ENCODE measurements at places on chromosomes 7 and 10. TPM values are rescaled to one million over a fixed set of nuclear protein-coding genes. Genes with fewer than 3 reads are reported as not detected.

DNA sequence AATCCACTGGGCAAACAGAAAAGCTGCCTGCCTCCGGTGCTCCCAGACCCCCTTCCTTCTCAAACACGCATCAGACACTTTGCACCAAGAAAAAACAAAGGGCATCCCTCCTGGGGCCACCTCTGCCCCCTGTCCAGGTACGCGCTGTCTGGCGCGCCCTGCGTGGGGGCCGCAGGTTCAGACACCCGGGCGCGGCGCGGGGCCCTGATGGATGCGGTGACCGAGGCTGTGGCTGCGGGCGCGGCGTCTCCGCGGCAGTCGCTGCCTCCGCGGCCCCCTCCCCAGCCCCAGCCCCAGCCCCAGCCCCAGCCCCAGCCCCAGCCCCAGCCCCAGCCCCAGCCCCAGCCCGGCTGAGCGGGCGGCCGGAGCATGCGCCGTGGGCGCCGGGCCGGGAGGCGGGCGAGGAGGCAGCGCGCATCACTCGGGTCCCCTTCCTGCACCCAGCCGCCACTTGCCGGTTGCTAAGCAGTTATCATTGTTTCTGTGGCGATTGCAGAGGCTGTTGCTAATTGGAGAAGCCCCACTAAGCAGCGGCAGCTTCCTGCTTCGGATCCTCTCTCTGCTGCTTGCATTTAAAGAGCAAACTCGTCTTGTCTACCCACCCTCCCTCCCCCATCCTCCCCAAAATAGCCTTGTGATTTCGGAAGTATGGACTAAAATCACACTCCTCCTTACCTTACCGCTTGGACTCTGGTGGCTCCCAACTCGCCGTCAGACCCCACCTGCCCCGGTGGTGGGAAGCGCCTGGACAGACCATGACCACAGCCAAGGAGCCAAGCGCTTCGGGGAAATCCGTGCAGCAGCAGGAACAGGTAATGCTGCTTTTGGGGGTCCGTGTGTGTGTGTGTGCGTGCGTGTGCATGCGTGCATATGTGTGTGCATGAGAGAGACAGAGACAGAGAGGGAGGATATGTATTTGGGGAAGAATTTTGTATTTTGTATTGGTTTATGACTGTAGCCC is 252.8 kb downstream of the DPP6 start:
- H3K36me3 ChIP-seq: no peaks in the 10 kb centered on the region
- no peak overlapping the region for H3K4me3 ChIP-seq
- H3K27ac ChIP-seq: no peak overlapping the region
- no peaks in the 10 kb centered on the region for H3K4me1 ChIP-seq
- no peak for DNase-seq

DNA sequence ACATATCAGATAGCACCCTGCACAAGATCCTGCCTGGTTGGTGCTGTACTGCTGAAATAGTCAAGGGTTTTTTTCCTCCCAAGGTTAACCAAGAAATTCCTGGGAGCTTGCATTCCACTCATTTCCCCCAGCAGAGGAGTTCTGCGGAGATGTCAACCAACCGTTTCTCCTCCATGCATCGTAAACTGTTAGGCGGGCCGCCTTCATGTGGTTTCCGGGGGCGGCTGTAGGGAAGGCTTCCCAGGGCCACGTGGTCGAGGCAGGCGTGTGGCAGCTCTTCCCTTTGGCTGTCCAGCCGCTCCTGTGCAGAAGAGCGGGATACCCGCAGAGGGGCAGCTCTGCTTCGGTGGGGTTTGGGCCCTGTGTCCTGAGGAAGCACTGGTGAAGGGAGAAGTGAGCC is 113.7 kb downstream of the RGS10 start:
- peaks cover 13% of the 10 kb centered on the region for H3K36me3 ChIP-seq
- no peaks in the 10 kb centered on the region for H3K4me1 ChIP-seq
- no peaks in the 10 kb centered on the region for H3K27me3 ChIP-seq
- H3K4me3 ChIP-seq: no peak overlapping the region
- DNase-seq: no peak

- no peak overlapping the region for H3K4me3 ChIP-seq
- DNase-seq: no peak
- H3K4me1 ChIP-seq: no peaks in the 10 kb centered on the region
Observed at GRCh38 chr10:12279281-12279680, 70.1 kb upstream of the CAMK1D start.

Gene AOAH
- total RNA-seq: 1.4 TPM

DNA sequence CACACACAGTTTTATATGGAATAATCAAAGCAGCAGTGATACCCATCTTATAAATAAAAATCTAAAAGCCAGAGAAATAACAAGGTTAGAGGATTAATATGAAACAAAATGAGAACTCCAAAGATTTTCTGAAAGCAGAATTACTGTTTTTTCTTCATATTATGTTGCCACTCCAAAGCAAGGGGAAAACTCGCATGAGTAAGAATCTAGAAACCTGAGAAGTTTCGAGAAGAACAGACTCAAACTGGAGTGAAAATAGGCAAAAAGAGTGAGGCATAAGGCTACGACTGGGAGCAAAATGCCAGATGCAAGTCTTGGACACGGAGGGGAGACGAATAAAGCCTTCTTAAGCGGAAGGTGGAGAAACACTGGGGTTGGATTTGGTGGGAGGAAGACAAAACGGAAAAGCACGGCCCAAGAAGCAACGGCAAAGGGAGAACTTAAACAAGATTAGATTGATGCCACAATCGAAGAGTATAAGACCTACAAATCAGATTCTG is 923 bp downstream of the TNPO3 start:
- H3K4me3 ChIP-seq: peak overlapping the region; percentile 88
- no peaks in the 10 kb centered on the region for H3K27me3 ChIP-seq
- no peak for DNase-seq
- peak overlapping the region; percentile 97 for H3K27ac ChIP-seq

GRCh38 chr7:95971716-95972115 is 199.4 kb downstream of the DYNC1I1 start:
- no peak for DNase-seq
- H3K27me3 ChIP-seq: no peaks in the 10 kb centered on the region
- H3K4me1 ChIP-seq: no peaks in the 10 kb centered on the region
- no peaks in the 10 kb centered on the region for H3K36me3 ChIP-seq
- no peak overlapping the region for H3K4me3 ChIP-seq

DNA sequence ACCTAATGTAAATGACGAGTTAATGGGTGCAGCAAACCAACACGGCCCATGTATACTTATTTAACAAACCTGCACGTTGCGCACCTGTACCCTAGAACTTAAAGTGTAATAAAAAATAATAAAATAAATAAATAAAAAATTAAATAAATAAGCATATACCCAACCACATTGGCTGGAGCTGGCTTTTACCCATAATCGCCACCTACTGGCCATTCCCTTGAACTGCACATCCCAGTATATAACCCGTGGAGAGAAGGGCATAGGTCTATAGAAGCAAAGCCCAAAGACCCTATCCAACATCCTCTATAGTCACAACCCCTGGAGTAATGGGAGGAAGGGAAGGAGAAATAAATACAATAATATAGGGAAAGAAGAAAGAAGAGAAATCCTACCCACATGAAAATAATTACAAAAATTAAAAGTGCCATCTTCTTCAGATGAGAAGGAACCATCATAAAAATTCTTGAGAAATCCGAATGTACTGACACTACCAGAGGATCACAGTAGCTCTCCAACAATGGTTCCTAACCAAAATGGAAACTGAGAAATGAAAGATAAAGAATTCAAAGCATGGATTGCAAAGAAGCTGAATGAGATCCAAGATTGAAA is 65.6 kb downstream of the TWIST1 start:
- H3K27ac ChIP-seq: no peak overlapping the region
- no peaks in the 10 kb centered on the region for H3K27me3 ChIP-seq
- no peak overlapping the region for H3K4me3 ChIP-seq

GRCh38 chr10:132372516-132373095 is 24.4 kb upstream of the PWWP2B start:
- peaks cover 3% of the 10 kb centered on the region for H3K27me3 ChIP-seq
- H3K4me3 ChIP-seq: no peak overlapping the region
- H3K36me3 ChIP-seq: no peaks in the 10 kb centered on the region
- H3K27ac ChIP-seq: no peak overlapping the region
- H3K4me1 ChIP-seq: no peaks in the 10 kb centered on the region

GRCh38 chr7:16264036-16264819 is 157.1 kb downstream of the CRPPA start:
- H3K27ac ChIP-seq: no peak overlapping the region
- no peak overlapping the region for H3K4me3 ChIP-seq
- H3K27me3 ChIP-seq: no peaks in the 10 kb centered on the region
- DNase-seq: no peak
- no peaks in the 10 kb centered on the region for H3K4me1 ChIP-seq

- H3K4me3 ChIP-seq: no peak overlapping the region
- DNase-seq: no peak
- H3K36me3 ChIP-seq: no peaks in the 10 kb centered on the region
- H3K27ac ChIP-seq: no peak overlapping the region
Observed at GRCh38 chr10:35136263-35136815, 9.7 kb downstream of the CREM start.

- DNase-seq: no peak
- no peaks in the 10 kb centered on the region for H3K4me1 ChIP-seq
- H3K36me3 ChIP-seq: no peaks in the 10 kb centered on the region
Observed at GRCh38 chr10:86139066-86139657, 227.4 kb downstream of the GRID1 start.

Gene RTKN2
- total RNA-seq: not detected

Gene ACSM6
- total RNA-seq: not detected

Gene IKZF1
- total RNA-seq: 1.5 TPM

DNA sequence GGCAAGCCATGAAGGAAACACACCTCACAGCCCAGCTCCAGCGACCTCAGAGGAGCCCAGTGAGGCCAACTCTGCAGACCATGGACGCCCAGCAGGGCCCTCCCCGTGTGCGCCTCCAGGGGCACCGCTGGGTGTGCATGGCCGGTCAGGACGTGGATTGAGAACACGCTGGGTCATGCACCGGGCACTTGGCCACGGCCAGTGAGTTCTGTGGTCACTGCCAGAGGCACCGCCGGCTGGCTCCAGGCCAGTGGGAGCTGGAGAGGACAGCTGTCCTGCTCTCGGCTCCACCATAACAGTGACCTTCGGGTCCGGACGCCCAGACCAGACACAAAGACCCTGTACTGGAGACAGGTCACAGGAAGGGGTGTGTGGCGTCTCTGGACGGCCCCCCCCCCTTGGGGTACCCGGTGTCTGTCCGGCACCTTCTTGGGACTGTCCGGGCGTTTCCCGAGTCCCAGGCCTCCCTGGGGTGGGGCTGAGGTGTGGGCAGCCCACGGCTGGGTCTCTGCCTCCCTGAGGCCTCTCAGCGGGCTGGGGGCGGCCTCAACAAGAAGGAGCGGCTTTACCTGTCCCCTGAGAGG is 50.4 kb upstream of the NKX6-2 start:
- DNase-seq: peak; percentile 63
- no peak overlapping the region for H3K27ac ChIP-seq
- peaks cover 8% of the 10 kb centered on the region for H3K4me1 ChIP-seq
- peaks cover 52% of the 10 kb centered on the region for H3K27me3 ChIP-seq
- no peaks in the 10 kb centered on the region for H3K36me3 ChIP-seq

DNA sequence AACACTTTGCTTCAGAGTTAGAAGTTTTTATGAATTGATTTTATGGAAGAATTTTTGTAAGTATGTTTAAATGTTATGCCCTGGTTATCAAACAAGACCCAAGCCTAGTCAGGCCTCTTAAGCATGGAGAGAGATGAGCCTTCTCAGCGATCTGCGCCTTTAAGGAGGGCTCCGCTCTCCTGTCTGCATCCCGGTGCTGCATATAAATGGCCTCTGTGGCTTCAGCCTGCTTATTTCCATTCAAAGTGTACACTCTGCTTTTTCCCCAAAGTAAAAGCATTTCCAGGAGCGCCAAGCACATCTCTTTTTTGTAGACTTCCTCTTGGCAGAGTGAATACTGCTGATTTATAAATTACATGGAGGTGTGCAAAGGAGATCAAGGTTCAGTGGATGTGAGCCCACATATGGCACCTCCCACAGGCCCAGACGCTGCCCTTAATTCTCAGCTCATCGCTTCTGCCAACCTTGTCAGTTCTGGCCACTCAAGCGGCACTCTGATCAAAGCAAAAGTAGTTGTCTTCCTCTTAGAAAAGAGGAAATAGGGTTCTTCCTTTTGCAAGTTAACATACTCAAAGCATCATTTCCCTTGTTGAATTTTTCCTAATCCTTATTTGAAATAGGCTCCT is 70.0 kb upstream of the SFMBT2 start:
- H3K27me3 ChIP-seq: no peaks in the 10 kb centered on the region
- no peak overlapping the region for H3K27ac ChIP-seq
- no peaks in the 10 kb centered on the region for H3K36me3 ChIP-seq
- DNase-seq: no peak
- H3K4me3 ChIP-seq: no peak overlapping the region

GRCh38 chr10:121293110-121293509 is 305.1 kb downstream of the FGFR2 start:
- H3K27ac ChIP-seq: no peak overlapping the region
- DNase-seq: no peak

GRCh38 chr7:44384586-44385433 is 59.4 kb upstream of the CAMK2B start:
- no peaks in the 10 kb centered on the region for H3K36me3 ChIP-seq
- no peak overlapping the region for H3K4me3 ChIP-seq
- H3K27ac ChIP-seq: no peak overlapping the region
- peaks cover 17% of the 10 kb centered on the region for H3K4me1 ChIP-seq
- no peaks in the 10 kb centered on the region for H3K27me3 ChIP-seq

Gene EIF5AL1
- total RNA-seq: 0.13 TPM

GRCh38 chr7:30091491-30091912 is 43.3 kb upstream of the MTURN start:
- no peak for DNase-seq
- no peaks in the 10 kb centered on the region for H3K36me3 ChIP-seq
- H3K4me1 ChIP-seq: no peaks in the 10 kb centered on the region
- H3K27ac ChIP-seq: no peak overlapping the region
